ENCODE measurements at places on chromosomes 11 and 22. TPM values are rescaled to one million over a fixed set of nuclear protein-coding genes. Genes with fewer than 3 reads are reported as not detected.

The FADS3 gene
- total RNA-seq = 156 TPM

The LMO1 gene
- total RNA-seq = not detected

The AGBL2 gene
- 0.16 TPM for total RNA-seq

The KCNJ11 gene
- 0.80 TPM for total RNA-seq

The VSIG2 gene
- 20.5 TPM for total RNA-seq

All from breast epithelium (tissue), 4 donors.